Placental epithelial cell (primary cell): ENCODE measurements at places on chromosomes 4 and X. TPM values are rescaled to one million over a fixed set of nuclear protein-coding genes. Genes with fewer than 3 reads are reported as not detected.

Gene MAGEC2
- not detected in 2 replicates for total RNA-seq

Gene FGF2
- 0.11 and 0.39 TPM in 2 replicates for total RNA-seq

Gene IQCM
- not detected in 2 replicates for total RNA-seq

Gene MTMR8
- 0.76 and 0.79 TPM in 2 replicates for total RNA-seq

Gene CC2D2A
- total RNA-seq = 18.2 and 19.6 TPM in 2 replicates

Gene F11
- total RNA-seq = not detected in 2 replicates

Gene INTS12
- 13.0 and 18.1 TPM in 2 replicates for total RNA-seq

Gene IBSP
- total RNA-seq = not detected in 2 replicates

Gene PAGE1
- not detected in 2 replicates for total RNA-seq

Gene CITED1
- not detected in 2 replicates for total RNA-seq

Gene GLUD2
- 0.54 and 0.79 TPM in 2 replicates for total RNA-seq

Gene DCHS2
- total RNA-seq = under 0.01 TPM in 2 replicates
